ENCODE measurements at places on chromosomes 6 and 20.

GRCh38 chr6:151185148-151185547 is 54.6 kb upstream of the AKAP12 start:
- no peak for DNase-seq

GRCh38 chr6:137402143-137402680 is 92.0 kb downstream of the OLIG3 start:
- DNase-seq, result no peak

- DNase-seq, result no peak
Observed at GRCh38 chr6:20055916-20056315, 156.4 kb downstream of the MBOAT1 start.

GRCh38 chr20:59001068-59001448 is 6.0 kb downstream of the CTSZ start:
- DNase-seq, result no peak

- DNase-seq, result no peak
Observed at GRCh38 chr20:4814696-4815252, 93.1 kb downstream of the PRND start.

- DNase-seq, result no peak
Observed at GRCh38 chr6:161815965-161816364, 542.1 kb upstream of the AGPAT4 start.

GRCh38 chr20:21190869-21191268 is 65.0 kb downstream of the KIZ start:
- no peak for DNase-seq

GRCh38 chr20:46305973-46306360 is 2.3 kb downstream of the CDH22 start:
- DNase-seq, result no peak

DNA sequence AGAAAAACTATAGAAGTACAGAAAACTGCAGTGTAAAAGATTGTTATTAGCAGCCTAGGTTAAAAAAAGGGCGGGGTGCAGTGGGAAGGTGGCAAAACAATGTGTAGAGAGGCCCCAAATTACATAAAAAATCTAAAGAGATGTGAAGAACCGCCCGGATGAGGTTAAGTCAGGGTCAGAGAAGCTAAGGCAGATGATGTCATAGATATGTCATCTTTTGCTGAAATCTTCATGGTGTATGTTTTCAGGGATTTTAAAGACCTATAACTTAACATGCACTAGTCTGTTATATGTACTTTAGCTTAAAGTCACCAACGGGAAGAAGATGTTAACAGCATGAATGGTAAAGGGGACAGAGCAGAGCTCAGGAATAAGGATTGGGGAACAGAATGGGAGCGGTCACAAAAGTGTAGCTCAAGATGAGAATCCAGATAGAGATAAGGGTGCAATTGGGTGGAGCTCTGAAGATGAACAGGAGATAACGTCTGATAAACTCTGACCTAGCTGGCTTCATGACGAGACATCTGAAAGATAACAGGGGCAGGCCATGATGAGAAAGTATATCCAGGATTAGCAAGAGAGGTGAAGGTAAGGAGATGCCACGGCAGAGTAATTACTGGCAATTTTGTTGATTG is 83.4 kb downstream of the TFAP2A start:
- DNase-seq, result no peak

DNA sequence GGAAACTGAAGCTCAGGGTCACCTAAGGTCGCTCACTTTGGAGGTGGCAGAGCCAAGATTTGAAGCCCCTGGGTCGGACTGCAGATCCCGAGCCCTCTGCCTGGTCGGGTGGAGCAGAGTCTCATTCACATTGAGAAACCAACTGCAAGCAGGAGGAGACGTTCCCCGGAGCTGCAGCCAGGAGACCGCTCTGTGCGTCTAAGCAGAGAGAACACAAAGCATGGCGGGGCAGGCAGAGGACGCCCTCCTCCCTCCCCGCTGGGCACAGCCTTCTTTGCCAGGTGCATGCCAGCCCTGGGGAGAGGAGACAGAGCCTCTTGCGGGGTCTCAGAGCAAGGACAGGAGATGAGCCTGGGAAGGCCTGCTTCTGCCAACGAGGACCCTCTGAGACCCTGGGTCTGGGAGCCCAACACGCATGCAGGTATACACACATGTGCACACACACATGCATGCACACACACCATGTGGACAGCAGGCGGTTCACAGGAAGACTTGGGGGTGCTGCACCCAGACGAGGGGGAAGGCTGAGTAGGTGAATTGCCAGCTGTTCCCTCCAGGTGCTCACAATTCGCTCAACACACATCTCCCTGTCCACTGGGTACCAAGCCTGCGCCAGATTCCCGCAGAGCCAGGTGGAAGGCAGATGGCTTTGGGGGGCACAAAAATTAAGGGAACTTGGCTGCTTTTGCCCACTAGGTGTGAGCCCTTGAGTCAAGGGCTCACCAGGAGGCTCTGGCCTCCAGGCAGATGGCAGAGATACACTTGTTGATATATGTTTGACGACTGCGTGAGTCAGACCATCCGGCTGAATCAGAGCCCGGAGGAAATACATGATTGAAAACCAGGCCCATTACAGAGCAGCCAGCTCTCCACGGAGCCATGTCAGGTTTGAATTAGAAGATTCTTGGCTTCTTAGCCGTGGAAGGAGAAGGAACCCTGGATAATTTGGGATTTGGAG is 5.5 kb upstream of the NTSR1 start:
- DNase-seq, result peak; percentile 82

DNA sequence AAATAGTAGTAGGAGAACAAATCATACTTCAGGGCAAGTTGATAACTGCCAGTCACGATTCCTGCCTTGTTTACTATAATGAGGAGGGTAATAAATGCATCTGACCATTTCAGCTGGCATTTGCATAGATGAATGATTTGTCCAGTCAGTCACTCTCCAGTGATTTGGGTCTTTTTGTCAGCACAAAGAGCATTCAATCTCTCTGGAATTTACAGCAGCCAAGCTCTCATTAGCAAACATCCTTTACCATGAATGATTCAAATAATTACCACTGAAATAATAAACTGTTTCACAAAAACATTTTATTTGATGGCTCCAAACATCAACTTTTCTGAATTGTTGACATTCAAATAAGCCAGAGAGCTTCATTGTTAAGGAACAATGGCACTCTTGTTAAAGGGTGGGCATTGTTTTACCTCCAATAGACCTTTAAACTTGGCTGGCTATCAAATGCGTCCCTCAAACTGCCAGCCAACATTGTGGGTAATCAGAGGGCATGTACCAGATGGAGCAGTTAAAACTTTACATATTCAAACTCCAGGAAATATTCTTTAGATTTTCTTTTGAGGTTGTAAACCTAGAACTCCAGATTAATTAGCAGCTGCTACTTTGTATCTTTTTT is 30.0 kb upstream of the FBXL4 start:
- no peak for DNase-seq

GRCh38 chr20:6426287-6426891 is 303.6 kb upstream of the FERMT1 start:
- no peak for DNase-seq

GRCh38 chr6:132714160-132714559 is 305 bp upstream of the VNN1 start:
- no peak for DNase-seq

GRCh38 chr6:24385536-24386269 is 17.0 kb upstream of the MRS2 start:
- no peak for DNase-seq

- DNase-seq, result peak; percentile 52
Observed at GRCh38 chr6:43723737-43724295, 36.2 kb upstream of the MRPS18A start.

- DNase-seq, result peak; percentile 49
Observed at GRCh38 chr6:116060572-116061283, at the start of gene FRK. FRK (minus strand) TSS chr6:116060891; CDS start chr6:116060311, 580 bp downstream.

- no peak for DNase-seq
Observed at GRCh38 chr6:118826096-118826495, 67.9 kb upstream of the ASF1A start.

DNA sequence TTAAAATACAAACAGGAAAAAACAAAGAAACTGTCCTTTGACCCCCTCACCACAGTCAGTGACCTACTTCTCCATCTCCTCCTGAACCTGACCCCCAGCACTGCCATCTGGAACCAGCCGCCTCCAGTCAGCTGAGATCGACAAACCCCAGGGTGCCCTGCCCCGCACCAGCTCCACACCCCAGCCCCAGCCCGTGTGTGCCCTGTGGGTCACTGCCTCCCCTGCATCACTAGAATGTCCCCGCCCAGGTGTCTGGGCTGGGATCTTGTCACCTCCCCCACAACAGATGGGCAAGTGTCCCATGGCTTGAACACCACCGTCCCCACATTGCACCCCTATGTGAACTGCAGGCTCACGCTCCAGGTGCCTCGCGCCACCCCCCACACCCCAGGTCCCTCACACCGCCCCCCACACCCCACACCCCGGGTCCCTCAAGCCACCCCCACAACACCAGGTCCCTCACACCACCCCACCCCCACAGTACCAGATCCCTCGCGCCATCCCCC is 13.3 kb downstream of the TAF4 start:
- no peak for DNase-seq

GRCh38 chr6:81262656-81263055 is 489.8 kb downstream of the TENT5A start:
- no peak for DNase-seq

Data from AG10803 (cell line).